ENCODE measurements at places on chromosomes 4 and X.

GRCh38 chr4:105624530-105624929, 72.1 kb downstream of the ARHGEF38 start:
- peak; percentile 3 for DNase-seq

- peak; percentile 79 for DNase-seq
These were observed 351.2 kb downstream of the ARHGAP24 start for GRCh38 chr4:85826060-85826678.

DNA sequence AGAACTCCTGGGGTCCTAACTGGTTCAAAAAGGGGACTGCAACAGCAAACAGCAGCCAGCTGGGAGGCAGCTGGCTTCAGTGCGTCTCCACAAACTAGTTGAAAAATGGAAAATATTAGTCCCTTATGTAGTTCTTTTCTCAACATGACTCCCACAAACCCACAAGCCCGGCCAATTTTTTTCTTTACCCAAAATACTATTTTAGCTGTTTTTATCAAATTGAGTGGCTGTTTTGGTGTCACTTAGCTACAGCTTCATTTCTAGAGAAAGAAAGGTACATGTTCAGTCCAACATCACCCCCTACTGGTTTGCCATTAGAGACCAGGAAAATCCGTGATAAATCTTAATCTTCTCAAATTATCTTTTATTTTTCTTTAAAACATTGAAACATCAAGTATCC, 97.2 kb downstream of the GUCY2F start:
- DNase-seq: peak; percentile 33

DNA sequence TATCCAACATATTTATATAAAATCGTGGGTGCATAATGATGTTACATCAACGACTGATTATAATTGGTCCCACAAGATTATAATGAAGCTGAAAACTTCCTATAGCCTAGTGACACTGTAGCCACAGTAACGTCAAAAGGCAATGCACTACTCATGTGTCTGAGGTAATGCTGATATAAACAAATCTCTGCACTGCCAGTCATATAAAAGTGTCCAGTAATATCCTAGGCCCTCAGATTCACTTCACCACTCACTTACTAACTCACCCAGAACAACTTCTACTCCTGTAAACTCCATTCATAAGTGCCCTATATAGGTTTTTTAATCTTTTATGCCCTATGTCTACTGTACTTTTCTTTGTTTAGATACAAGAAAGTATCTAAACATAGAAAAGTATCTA, 18.8 kb downstream of the FRYL start:
- DNase-seq: no peak

DNA sequence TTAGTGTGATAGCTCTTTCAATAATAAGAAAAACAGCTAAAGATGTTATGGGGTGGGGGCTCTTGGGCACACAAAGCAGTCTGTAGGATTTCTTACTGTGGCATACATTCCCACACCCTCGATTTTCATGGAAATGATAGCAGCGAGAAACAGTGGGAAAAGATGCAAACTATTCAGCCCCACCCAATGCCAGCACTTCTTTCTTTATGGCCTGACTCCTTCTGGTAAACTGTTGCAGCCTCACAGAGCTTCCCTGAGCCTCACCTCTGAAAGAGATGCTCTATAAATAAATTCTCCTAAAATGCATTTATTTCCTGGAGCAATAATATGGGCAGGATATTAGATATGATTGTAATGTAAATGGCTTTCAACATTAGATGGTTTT, 910 bp downstream of the ANK2 start:
- DNase-seq: no peak
